ENCODE measurements at places on chromosomes 1 and 21. TPM values are rescaled to one million over a fixed set of nuclear protein-coding genes. Genes with fewer than 3 reads are reported as not detected.

DNA sequence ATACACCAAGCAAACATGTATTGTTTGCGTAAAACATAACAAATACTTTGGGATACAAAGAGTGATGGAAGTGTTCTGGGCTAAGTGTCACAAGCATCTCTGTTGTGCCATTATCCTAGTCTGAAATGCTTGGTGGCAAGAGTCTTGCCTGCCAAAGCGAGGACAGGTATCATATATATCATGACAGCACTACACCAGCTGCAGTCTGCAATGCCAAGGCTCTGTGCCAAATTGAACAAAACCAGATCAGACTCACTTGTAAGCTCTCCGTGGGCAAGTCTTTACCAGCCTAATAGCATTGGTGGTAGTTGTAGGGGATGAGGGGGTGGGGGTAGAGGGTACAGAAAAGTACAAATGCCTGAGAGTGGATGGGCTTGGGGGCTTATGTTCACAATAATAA, 119.2 kb downstream of the RWDD3 start:
- DNase-seq = no peak

GRCh38 chr1:44453798-44454349, 48.8 kb downstream of the RNF220 start:
- DNase-seq = no peak

DNA sequence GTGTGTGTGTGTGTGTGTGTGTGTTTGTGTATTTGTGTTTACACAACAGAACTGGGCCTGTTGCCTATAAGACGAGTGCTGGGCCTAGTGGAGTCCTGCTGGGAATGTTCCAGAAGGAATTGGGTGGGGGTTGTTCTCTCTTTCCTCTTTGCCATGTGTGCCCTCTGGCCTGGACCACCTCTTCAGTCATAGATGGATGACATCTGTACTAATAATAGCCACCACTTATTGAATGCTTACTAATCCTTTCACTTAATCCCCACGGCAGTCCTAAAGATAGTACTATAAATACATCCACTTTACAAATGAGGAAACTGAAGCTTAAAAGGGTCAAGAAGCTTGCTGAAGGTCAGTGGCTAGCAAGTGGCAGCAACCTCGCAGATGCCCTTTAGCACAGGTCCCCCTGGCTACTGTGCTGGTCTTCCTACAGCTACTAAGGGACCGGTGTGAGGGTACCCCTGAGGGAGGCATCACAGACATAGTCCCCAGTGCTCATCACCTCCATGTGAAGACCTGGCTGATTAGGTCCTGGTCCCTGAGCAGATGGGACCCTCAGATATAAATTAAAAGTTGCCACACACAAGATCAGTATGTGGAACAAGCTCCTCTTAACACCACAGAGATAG, 55.2 kb upstream of the KIF1B start:
- DNase-seq = no peak

DNA sequence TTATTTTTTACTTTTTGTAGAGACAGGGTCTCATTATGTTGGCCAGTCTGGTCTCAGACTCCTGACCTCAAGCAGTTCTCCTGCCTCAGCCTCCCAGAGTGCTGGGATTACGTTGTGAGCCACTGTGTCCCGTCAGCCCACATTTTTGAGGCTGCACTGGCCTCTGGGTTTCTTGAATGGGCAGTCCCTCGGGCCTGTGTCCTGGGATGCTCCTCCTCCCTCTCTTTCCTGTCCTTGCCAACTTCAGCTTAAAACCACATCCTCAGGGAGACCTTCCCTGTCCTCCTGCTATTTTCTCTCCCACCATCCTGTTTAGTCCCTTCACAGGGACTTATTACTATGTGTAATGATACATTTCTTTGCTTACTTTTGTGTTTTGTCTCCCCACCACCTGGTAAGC, 31.4 kb upstream of the LYST start:
- DNase-seq = no peak

The PBX1 gene
- total RNA-seq = 84.2 TPM
